Posterior cingulate gyrus (tissue), 11 donors: ENCODE measurements at places on chromosomes 12 and 14.

GRCh38 chr12:52248541-52249461 lies 15.8 kb downstream of the KRT7 start:
- peak; percentile 43 for DNase-seq

GRCh38 chr12:75360920-75361319 lies 26.4 kb downstream of the GLIPR1L1 start:
- no peak for DNase-seq

GRCh38 chr14:51398898-51399297 lies 158.9 kb downstream of the TMX1 start:
- no peak for DNase-seq

DNA sequence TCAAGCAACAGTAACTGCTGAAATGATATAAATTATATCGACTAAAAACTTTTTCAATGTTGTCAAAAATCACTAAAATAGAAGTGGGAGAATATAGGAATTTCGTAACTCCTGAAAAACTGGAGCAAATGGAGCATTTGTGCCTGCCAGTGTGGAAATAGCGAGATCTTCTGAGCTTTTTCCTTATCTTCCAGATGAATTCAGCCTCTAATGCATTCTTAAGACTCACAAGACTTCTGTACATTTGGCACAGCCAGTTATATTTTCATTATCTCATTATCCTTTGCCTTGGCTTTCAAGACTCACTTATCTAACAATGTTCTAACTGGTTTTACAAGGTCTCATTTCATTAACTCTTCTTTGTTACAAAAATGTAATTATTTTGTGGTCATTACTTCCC lies 252.4 kb downstream of the GXYLT1 start:
- DNase-seq = no peak

DNA sequence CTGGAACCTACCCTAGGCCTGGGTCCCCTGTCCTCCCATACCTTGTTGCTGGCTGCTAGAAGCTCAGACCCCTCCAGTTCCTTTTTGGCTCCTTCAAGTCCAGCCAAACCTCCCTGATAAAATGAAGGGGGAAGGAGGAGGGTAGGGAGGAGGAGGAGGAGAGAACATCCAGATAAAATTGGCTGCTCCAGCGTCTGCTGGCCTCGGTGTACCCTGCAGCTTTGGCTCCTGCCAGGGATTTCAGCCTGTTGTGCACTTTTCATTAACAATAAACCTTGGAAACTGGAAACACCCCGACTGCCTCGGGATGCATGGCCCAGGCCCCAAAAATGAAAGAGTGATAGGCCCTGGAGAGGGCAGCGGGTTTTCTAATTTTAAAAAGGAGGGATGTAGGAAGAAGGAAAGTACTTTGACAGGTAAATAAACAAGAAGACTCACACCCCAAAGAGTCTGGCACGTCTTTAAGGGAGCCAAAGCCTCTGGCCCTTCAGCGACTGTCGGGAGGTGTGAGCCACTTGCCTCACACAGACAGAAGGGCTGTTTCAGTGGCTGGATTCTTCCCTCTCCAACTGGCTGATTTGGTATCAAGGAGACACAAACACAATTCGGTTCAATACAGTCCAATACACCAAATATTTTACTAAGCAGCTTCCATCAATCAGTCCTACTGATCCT lies 49.8 kb downstream of the NUAK1 start:
- no peak for DNase-seq
